ENCODE measurements at places on chromosomes 3 and 15.

DNA sequence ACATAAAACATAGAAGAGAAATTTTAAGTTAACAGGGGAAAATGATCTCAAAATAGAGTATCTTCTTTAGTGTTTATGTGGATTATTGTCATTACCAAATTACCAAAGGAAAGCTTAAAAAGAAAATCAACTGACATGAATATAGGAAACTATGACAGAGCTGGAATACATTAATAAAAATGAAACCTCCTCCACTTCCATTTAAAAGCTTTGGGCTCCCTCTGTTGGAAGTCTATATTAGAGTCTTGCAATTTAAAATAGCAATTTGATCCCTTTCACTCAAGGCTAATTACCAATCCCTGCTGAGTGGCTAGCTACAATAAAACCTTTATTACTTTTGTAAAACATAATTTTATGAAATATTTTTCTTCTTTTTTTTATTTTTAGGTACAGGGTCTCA, 61.4 kb upstream of the IMPG2 start:
- no peak for DNase-seq

DNA sequence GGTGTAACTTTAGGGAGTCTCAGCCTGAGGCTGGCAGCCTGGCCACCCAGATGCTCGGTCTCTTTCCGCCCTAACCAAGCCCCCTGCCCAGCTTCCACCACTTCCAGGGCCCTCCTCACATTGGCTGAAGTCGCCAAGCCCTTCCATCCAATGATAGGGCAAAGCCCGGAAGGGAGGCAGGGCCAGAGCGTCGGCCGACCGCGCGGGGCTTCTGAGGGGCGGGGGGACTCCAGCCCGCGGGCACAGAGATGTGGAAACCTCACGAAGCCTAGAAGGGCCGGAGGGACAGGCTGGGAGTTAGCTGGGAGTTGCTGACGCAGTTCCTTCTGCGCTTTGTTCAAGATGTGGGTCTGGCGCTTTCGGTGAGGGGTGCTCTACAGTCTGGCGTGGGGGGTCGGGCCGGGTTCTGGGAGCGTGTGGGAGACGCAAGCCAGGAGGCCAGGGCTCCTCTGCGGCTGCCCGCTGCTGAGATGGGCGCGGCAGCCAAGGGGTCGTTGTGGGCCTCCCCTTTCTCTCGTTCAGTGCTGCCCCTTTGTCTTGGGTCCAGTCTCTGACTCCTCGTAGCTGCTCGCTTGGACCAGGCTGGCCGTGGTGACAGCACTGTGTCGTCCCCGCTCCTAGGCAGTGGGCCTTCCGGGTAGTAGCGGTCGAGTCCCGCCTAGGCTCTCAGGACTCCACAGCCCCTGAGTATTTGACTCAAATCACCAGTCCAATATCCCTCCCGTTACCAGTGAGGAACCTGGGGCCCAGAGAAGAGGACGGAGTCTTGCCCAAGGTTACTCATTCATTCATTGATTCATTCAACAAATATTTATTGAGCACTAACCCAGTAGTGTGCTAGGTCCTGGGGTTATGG, at the start of gene ZNF660:
TSS of gene ZNF660 (plus strand) at position 319 of the 856 bp plus-strand sequence. CDS start 9,230 bp downstream, outside the sequence.
- DNase-seq = no peak

- DNase-seq = no peak
Measured at GRCh38 chr3:50759015-50759414, 84.3 kb downstream of the DOCK3 start.

DNA sequence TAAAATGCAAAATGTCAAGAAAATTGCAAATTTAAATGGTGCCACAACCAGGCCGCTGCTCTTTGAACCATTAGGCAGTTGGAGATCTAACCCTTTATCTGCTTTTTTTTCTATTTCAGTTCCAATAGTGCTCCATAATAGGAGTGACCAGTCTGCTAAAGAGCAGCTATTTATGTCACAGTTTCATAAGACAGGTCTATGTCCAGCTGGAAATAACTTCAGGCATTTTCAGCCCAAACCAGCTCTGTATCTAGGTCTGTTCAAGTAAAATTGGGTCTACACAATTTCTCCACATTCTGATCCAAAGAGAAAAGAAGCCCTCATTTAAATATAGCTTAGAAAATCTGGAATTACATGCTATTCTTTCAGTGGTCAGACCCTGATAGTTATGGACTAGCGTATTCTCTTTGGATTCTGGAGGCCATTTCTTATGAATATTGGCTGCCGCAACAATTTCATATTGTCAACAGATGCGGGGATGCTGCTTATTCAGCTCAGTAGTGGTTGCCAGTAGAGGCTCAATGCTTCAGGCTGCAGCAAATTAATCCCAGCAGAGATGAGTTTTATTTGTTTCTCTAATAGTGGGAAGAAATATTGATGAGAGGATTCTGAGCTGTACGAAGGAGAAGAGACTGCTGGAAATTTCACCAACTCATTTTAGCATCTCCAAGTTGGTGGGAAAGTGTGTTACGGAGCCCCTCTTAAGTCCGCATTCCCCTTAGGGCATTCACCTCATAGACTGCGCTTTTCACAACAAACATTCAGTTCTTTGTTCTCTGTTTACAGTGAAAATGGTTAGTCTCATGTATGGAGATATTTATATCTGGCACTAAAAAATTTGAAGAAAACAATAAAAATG, 887.0 kb downstream of the ROBO1 start:
- no peak for DNase-seq

DNA sequence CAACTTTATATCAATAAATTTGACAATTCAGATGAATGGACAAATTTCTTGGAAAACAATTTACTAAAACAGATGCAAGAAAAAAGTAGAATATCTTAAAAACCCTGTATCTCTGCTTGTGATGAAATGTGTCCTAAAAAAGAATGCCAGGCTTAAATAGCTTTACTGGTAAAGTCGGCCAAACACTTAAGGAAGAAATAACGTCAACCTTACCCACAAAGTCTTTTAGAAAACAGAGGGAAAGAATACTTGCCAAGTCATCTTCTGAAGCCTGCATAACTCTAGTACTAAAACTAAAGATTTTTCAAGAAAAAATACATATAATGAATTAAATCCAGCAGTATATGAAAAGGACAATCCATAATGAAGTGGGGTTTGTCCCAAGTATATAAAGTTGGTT, 111.1 kb downstream of the RASA2 start:
- no peak for DNase-seq

DNA sequence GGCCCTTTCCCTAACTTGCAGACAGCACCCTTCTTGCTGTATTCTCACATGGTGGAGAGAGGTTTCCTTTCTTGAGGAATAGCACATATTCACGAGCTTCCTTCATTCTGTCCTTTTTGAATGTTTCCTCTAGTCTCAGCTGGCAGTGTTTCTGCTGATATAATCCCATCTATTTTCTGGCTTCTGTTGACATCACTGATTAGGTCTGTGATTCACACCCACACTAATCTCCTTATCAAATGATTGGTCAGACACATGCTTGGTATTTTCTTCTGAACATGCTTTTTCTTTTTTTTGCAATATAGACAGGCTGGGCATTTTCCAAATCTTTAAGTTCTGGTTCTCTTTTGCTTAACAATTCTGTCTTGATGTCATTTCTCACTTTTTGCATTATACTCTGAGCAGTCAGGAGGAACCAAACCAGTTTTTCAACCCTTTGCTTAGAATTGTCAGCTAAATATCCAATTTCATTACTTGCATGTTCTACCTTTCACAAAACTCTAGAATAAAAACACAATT, 65.4 kb downstream of the OXSM start:
- no peak for DNase-seq

- no peak for DNase-seq
Measured at GRCh38 chr3:155110996-155111901, 31.1 kb downstream of the MME start.

DNA sequence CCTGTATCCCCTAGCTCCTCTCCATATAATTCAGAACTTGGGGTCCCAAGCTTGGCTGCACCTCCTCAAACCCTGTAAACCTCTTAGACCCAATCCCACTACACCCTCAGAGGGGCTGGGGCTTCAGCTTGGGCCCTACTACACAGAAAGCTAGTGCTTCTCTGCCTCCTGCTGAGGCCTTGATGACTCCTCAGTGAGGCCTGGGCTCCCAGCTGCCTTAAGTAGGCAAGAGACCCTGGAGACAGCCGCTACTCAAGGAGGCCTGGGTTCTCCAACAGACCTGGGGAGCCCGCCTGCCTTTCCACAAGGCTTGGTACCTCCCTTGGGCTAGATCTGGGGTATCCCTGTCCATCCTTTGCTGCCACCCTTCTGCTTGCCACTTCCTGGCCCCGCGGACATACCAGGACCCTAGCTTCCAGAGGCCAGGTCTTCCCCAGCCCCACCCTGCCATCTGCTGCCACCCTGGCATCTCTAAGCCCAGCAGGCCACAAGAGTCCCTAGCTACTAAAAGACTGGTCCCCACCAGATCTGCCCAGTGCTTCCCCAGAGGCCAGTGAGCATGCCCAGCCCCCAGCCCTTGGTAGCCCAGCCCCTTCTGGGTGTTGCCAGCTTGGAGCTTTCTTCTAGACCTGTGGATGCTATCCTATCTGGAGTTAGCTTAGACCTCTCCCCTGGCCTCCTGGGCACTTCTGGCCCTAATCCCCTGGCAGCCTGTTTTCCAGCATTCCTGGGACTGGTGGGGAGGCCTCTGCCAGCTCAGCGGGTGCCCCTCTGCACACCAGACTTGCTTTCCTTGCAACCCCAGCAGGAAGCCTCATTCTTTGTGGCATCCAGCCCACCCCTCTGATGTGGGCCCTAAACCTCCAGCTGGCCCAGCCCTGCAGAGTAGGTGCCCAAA, 13.7 kb downstream of the C15orf39 start:
- no peak for DNase-seq

DNA sequence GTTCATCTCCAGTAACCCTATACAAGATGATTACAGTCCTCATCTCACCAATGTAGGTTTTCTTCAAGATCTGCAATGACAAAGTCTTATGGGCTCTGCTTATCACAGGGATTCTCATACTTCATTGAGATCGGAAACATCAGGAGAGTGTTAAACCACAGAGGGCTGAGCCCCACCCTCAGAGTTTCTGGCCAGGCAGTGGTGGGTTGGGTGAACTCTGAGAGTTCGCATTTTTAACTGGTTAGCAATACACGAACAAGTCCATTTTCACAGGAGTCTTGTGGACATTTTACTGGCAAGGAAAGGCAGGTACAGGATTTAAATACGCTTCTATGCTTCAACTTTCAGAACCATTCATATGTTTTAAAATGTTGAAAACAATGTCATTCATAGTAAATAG, 366.7 kb upstream of the ROBO2 start:
- no peak for DNase-seq

DNA sequence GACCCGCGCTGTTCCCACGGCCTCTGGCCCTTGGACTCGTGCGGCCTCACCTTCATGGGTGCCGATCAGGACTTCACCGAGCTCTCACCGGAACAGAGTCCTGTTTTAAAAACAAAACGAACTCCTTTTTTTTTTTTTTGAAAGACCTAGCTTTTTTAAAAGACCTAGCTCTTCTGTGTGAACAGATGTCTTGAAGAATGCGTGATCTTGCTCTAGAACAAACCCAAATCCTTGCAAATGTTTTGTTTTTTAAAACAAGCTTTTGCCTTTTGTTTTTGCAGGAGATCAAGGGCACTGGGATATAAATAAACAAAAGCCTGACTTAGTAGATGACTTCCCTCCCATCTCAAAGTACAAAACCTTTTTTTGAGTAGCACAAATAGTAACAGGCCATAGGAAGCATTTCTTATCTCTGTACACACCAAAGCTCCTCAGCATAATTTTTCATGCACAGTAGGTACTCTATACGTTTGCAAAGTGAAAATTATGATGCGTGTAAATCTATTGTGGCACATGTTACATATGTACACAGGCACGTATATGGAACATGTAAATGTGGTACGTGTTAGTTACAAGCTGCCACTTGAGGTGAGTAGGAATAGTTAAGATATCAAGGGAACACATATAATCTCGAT, 1.1 kb upstream of the MSL2 start:
- DNase-seq = no peak

GRCh38 chr3:58491506-58492402, at the start of gene KCTD6:
KCTD6 (plus strand) TSS chr3:58492096; CDS start chr3:58498756, 6,660 bp downstream.
- DNase-seq = peak; percentile 97

DNA sequence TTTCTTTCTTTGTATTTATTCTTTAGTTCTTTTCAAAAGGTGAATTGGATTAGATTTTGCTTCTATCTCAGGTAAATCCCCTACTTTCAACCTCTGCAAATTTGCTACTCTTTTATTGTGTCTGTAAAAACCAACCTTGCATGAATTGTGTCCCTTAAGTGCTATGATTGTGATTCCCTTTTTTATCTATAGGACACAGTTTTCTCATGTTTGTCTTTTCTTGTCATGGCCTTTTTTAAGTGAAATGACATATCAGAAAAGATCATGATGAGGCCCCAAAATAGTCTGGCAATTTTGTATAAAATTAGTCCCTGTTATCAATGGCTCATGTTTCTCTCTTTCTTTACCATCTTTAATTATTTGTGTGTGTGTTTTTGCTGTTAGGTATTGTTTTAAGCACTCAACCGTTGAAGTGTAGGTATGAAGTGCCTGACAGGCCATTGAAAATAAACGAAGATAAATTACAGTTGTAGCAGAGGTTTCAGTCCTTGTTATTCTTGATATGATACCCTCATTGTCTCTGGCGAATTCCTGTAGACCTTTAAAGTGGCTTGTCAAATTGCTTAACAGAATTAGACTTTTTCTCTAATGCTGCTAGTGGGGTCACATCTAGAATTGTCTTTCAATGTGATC, 184.3 kb downstream of the UBE2E2 start:
- DNase-seq = no peak

GRCh38 chr15:76863123-76863522, 42.0 kb downstream of the SCAPER start:
- no peak for DNase-seq

DNA sequence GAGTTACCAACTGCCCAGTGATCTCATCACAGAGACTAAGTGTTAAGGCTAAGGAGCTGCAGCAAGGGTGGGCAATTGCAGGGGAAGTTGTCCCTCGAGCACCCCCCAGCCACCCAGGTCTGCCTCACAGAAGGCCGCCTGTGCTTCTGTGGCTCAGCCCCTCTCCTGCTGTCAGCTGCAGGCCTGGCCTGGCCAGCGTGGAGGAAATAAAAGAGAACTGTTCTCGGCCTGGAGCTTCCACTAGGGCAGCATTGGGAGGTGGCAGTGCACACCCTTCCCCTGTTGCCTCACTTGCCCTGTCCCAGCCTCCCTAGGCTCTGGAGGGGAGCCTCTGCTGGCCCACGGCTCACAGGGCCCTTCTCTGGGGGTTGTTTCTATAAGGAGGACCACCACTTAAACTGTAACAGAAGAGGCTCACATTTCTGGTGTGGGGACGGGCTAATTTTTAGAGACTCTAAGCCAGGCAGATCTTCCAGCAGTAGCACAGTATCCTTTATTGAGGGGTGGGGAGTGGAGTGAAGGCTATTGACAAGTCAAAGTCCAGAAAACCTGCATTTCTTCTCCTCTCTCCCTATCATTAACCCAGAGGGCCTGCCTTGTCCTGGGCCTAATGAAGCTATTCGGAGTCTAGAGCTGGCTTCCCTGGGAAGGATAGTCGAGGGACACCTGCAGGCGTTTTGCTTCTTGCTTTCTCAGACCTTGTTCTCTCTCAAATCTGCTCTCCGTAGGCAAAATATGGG, 75.6 kb upstream of the ADPGK start:
- no peak for DNase-seq

GRCh38 chr3:30750967-30751366, 143.5 kb downstream of the GADL1 start:
- no peak for DNase-seq

DNA sequence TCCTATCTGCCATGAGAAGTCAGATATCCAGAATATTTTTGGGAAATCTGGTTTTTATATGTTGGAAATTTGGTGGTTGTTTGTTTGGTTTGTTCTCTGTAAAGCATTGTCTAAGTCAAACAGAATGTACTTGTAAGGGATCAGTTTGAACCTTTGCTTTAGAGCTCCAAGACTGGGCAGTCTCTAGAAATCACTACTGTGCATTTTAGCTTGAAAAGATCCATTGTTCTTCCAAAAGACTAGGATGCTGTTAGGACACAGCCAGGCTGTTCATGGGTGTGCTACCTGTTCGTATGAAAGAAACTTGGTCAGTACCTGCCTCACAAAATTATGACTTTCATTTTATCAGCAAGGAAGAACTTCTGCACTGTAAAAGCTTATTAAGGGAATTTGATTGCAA, 182.6 kb downstream of the WDR72 start:
- DNase-seq = no peak

Data from memory B cell (primary cell).